A673 (cell line): ENCODE measurements at places on chromosomes 16 and 17.
A peak's percentile ranks its signal among the peaks of the same experiment; 100 is the strongest.

DNA sequence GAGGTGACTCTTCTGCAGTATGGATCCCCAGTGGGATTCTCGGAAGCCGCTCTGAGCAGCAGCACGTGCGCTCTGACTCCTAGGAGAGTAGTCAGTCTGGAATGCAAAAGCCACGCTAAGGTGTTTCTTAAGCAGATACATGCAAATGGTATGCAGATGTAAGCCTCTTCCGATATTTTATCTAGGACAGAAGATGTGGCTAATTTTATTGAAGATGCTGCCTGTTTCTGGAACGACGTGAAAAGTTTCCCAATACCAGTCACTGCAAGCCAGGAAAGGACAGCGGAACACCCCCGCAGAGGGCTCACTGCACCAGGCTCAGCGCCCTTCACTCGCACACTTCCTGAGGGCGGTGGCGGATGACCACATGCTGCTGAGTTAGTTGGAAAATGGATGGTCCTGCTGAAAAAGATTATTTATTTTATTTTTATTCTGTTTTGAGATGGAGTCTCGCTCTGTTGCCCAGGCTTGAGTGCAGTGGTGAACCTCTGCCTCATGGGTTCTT, 10.1 kb downstream of the FADS6 start:
- no peak for DNase-seq

DNA sequence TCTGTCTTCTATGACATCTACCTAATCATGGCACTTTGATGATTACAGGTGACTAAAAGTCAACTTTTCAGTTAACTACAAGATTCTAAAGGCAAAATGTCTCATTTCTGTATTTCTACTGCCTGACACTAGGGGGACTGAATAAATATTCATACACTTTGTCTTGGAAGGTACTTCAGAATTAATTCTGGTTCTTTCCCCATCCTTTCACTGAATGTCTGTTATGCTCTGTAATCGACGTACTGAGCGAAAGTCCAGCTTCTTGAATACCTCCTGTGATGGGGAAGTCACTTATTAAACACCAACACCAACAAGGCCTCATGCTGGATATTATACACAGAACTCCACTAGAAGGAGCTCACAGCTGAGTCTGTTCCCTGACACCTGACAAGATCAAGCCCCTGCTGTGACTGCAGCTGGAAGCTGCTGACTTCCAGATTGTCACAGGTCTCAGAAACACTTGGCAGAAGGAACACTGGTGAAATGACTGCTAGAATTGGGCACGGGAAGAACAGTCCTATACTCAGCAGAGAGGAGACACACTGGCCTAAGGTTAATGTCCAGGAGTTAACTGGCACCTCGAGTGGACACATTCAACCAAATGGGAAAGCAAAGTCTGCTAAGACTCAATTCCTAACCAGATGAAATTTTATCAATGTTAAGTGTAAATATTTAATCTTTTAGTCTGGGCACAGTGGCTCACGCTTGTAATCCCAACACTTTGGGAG, 31.9 kb downstream of the CMC2 start:
- DNase-seq = peak; percentile 17

GRCh38 chr16:86314402-86315025, 195.8 kb upstream of the FOXF1 start:
- no peak for DNase-seq

DNA sequence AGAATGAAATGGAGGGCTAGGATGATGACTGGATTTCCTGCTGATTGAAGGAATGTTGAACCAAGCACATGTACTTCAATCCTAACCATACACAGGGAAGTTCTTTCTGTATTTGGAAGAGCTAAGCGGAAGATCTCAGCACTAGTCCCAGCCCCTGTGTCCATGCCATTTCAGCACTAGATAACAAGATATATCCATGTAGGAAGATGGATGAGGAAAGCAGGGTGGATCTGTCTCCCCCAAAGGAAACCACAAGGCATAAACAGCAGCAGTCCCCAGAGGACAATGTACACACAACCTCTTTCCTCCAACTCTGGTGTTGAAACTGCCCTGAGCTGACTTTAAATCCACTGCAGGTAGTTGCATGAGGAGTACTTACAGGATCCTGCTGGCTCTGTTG, 75.1 kb downstream of the GRIN2A start:
- DNase-seq = no peak

- DNase-seq = peak; percentile 53
These were observed 5.3 kb upstream of the WWOX start for GRCh38 chr16:78094166-78094565.

DNA sequence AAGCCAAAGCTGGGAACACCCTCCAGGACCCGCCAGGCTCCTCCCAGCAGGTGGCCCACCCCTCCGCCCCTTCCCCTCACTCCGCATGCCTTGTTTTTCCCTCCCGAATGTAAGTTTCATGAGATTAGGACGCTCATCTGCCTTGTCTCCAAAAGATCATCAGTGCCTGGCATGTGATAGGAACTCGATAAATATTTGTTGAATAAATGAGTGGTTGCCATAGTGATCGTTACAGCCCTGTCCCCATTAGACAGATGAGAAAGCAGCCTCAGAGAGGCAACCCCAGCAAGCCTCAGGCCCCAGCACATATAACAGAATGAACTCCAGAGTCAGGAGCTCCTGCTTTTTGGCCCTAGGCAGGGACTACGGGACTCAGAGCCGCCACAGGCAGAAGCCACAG, 5.0 kb downstream of the CAMKK1 start:
- DNase-seq = no peak

- DNase-seq = peak; percentile 18
These were observed 187.0 kb upstream of the CDH13 start for GRCh38 chr16:82439678-82440293.

DNA sequence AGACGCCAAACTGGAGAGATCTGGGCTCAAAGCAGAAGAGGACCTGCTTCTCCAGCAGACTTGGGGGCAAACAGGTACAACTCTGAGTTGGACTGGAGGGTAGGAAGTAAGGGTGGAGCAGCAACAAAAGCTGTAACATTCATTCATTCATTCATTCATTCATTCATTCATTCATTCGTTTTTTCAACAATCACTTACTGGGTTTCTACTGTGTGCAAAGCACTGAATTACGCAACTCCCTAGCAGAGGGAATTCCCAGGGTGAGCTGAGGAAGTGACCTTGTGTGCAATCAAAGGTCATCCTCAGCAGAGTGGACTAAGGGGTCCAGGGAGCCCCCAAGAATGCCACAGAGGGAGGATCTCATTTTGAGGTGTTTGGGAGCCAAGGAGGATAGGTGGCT, 231.1 kb upstream of the SDK2 start:
- no peak for DNase-seq

DNA sequence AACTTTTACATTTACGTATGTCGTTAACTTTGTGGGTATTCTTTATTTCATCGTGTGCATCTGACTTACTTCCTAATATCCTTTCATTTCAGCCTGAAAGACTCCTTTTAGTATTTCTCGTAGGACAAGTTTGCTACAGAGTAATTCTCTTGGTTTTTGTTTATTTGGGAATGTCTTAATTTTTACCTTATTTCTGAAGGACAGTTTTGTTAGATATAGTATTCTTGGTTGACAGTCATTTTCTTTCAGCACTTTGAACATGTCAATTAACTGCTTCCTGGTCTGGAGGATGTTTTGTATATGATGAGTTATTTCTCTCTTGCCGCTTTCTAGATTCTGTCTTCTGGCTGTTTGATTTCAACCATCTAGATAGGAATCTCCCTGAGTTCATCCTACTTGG, 109.2 kb upstream of the NACA2 start:
- DNase-seq = no peak

DNA sequence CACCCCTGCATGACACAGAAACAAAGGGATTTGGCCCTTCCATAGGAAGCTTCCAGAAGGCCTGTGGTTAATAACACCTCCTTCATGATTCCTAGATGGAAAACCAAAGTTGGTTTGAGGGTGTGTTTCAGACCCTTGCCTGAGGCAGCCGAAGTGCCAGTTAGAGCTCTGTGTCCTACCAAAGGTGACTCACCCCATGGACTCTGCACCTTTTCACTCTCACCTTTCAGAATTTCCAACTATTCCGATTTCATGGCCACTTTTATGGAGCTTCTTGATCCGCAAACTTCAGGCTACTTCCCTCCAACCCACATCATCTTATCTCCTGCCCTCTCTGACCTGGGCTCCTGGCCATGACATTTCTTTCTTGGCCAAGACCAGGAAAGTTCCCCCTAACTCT, 49.2 kb downstream of the MEOX1 start:
- DNase-seq = no peak

DNA sequence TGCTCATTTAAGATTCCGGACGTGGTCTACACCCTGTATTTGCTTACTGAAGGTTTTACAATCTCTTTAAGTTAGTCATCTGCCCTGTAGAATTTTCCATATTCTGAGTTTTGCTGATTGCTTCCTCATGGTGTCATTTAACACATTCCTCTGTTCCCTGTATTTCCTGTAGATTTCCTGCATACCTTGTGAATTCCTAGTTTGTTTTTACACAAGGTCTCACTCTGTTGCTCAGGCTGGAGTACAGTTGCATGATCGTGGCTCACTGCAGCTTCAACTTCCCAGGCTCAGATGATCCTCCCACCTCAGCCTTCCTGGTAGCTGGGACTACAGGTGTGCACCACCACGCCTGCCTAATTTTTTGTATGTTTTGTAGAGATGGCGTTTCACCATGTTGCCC, 66.8 kb downstream of the CMIP start:
- no peak for DNase-seq

DNA sequence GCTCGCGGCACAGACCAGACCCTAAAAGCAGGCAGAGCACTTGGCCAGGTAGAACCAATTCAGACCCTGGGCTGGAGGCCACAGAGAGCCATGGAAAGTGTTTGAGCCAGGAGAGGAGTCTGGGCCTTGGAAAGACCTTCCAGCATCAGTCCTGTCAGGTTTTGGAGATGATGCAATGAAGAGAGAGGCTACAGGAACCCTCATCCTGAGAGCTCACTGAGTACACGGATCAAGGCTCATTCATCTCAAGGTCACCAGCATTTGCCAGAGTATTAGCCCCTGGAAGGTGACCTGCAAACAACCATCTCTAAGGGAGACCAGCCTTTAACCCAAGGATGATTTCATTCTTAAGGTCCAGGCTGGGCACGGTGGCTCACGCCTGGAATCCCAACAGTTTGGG, 27.8 kb downstream of the TLE7 start:
- no peak for DNase-seq

- no peak for DNase-seq
These were observed 25.3 kb downstream of the FAM117A start for GRCh38 chr17:49738456-49739163.

- DNase-seq = no peak
These were observed 10.0 kb upstream of the SDK2 start for GRCh38 chr17:73654241-73654640.

GRCh38 chr17:66715745-66716156, 119.2 kb upstream of the CACNG5 start:
- peak; percentile 79 for DNase-seq

DNA sequence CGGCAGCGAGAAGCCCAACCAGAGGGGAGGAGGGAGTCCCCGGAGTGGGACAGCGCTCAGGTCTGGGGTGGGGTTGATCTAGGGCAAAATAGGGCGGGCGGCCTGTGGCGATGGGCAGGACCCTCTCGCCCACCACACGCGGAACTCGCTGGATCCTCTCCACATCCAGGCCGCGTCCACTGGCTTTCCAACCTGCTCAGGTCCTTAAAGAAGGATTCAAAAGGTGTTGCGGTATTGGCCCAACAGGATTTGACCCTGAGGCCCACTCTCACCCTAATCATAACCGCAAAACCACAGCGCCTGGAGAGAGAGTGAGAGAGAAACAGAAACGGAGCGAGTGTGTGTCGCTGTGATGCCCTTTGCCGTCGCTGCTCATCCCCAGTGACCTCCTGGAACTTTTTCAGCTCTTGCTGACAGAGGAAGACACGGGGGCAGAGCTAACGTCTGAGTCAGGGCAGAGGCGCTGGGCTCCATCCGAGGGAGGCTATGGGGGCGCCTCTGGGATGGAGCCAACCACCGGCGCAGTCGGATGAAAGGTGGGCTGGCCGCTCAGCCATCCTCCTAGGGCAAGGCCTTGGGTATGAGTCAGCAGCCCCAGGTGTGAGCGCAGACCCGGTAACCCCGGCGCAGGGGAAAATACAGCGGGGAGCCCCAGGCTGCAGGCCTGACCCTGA, 16.7 kb upstream of the OR1F1 start:
- no peak for DNase-seq
